Activated CD4-positive, CD25-positive, alpha-beta regulatory T cell treated with anti-CD3 and anti-CD28 coated beads, Interleukin-2, amount 50 U/mL, for 72 hours (primary cell): ENCODE measurements at places on chromosomes 1 and 21.

- DNase-seq = no peak
These were observed 1.1 kb downstream of the SHISAL2A start for GRCh38 chr1:52634111-52634510.

DNA sequence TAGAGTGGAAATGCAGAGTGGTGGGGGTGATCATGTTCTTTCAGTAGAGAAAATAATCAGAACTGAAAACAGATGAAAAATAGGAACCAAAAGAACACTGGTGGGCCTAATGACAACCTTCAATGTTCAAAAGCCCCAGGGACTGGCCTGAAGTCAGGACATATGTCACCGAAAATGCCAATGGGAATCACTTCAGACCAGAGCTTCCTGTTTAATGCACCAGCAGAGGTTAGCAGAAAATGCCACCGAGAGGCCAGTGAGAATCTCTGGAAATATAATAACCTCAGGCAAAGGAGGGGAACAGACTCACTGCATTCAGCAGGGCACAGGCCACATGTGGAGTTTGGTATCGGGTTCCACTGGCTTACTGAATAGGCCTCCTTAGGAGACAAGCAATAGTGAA is 15.9 kb upstream of the CD58 start:
- no peak for DNase-seq

DNA sequence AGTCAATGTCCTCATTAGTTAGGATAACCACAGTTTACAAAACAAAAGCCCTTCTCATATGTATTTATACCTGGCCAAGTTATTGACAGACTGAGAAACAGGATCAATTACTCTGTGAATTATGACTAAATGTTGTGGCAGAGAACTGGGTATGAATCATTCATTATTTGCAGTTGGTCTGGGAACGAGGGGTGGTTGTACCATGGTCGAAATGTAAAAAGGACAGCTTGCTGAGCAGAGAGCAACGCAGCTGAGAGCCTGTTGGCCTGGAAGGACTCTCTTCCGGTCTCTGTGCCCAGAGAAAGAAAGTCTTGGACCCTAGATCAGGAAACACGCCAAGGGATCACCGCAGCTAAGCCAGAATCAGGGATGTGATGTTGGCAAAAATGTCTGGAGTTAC is 169.6 kb downstream of the DISC1 start:
- DNase-seq = no peak

DNA sequence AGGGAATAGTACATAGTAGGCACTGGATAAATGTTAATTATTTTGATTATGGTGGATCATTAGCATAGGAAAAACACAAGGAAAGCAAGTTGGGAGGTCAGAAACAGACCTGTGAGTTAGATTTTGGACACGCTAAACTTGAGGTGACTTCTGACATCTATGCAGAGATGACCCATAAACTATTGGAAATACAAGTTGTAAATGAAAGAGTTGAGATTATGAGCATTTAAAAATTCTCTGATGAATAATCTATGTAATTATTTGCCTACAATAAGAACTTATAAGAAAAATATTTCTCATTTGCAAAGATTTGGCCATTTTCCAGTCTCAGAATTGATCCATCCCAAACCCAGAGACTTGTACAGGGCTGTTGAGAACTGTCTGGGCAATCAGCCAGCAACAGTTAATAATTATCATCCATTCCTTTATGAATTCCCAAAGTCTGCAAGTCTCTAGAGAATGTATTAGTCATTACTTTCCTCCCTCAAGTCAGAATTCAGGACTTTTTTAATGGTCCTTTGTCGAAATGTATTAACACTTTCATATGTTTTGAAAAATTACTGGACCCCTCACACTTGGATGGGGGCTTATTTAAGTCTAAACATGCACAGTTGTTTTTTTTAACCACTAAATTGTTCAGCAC is 19.4 kb upstream of the SLAMF6 start:
- no peak for DNase-seq

DNA sequence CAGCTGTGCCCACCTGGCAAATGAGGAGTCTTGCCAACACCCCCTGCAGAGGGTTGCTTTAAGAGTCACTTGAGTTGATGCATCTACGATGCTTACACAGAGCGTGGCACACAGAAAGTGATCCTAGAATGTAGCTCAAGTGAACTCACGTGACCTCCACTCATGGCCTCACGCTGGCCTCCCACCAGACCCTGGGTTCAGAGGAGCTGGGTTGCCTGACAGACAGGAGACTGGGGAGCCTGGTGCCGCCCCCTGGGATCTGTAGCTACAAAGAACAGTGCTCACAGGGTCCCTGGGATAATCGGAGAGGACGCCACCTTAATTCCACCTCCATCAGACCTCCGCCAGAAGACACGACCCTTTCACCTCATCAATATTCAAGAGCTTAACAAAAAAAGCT is 81.4 kb upstream of the CASZ1 start:
- no peak for DNase-seq
